MCF 10A (cell line): ENCODE measurements at places on chromosomes 13 and 19. TPM values are rescaled to one million over a fixed set of nuclear protein-coding genes. Genes with fewer than 3 reads are reported as not detected.

The ATP8A2 gene
- 0.26 and 0.34 TPM in 2 replicates for total RNA-seq

The ZNF296 gene
- 2.0 and 2.7 TPM in 2 replicates for total RNA-seq

DNA sequence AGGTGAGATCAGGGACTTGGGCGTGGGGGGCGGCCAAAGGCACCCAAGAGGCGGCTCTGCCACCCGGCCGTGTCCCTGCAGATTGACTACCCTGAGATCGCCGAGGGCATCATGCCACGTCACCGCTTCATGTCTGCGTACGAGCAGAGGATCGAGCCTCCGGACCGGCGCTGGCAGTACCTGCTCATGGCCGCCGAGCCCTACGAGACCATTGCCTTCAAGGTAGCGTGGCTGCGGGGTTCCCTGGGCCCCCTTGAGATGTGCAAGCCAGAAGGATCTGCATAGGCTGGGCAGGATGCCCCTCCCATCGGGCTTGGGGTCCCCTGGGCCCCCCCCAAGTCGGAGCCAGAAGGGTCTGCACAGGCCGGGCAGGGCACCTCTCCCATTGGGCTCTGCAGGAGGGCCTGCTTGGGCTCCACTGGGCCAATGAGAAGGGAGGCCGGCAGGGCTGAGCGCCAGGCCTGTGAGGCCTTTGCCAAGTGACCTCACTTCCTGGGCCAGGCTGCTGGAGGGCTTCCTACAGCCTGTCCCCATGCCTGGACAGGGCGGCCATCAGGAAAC lies 2.2 kb upstream of the AMH start:
- peak; percentile 67 for DNase-seq

DNA sequence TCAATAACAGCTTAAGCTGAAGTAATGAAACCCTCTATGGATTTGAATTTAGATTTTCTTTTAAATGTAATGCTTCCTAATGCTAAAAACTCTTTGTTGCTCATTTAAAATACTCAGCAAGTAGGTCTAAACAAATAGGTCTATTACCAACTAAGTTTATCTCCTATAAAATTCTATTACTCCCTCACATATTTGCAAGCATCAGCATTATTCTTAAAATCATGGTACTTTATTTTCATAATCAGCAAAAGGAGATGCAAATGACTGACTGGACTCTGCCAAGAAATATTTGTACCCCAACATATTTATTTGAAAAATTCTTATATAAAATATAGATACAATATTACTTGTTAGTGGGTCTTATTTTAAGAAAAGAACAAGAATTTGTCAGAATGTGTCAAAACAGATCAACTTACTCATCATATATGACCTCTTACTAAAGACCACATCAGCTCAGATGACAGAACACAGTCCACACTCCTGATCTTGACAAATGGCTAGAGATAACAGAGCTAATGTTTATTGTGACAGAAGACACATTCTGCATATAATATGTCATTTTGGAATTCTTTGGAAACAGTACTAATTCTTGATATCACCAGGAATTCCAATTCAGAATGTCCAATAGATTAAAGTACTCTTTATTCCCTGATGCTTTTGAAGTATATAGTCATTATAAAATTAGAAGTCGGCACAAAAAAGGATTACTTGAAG lies 704.6 kb upstream of the PCDH9 start:
- no peak for DNase-seq

GRCh38 chr19:52492201-52492993 lies 35.1 kb upstream of the ZNF808 start:
- no peak for DNase-seq
